Bronchial epithelial cell (primary cell): ENCODE measurements at places on chromosomes 12 and 14. TPM values are rescaled to one million over a fixed set of nuclear protein-coding genes. Genes with fewer than 3 reads are reported as not detected.
A peak's percentile ranks its signal among the peaks of the same experiment; 100 is the strongest.

CACNA2D4 gene
- total RNA-seq: 0.13 TPM in 1 of 2 replicates, not detected in the other

LMNTD1 gene
- 0.13 TPM in 1 of 2 replicates, not detected in the other for total RNA-seq

C3AR1 gene
- total RNA-seq: not detected in 2 replicates

BRMS1L gene
- 3.9 and 4.6 TPM in 2 replicates for total RNA-seq

KRT71 gene
- not detected in 2 replicates for total RNA-seq

SLC25A47 gene
- total RNA-seq: not detected in 2 replicates

NKX2-1 gene
- 4.1 and 6.6 TPM in 2 replicates for total RNA-seq

RNASE4 gene
- 2.9 and 4.7 TPM in 2 replicates for total RNA-seq

DNA sequence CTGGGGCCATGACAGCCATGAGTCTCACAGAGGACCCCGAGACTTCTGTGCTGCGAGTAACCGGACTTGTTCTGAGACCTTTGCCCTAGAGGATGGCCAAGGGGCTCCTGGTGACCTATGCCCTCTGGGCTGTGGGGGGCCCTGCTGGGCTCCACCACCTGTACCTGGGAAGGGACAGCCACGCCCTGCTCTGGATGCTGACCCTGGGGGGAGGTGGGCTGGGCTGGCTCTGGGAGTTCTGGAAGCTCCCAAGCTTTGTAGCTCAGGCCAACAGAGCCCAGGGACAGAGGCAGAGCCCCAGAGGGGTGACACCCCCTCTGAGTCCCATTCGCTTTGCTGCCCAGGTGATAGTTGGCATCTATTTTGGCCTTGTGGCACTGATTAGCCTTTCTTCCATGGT, 2.1 kb downstream of the DNAJC22 start:
- no peak for DNase-seq

DNA sequence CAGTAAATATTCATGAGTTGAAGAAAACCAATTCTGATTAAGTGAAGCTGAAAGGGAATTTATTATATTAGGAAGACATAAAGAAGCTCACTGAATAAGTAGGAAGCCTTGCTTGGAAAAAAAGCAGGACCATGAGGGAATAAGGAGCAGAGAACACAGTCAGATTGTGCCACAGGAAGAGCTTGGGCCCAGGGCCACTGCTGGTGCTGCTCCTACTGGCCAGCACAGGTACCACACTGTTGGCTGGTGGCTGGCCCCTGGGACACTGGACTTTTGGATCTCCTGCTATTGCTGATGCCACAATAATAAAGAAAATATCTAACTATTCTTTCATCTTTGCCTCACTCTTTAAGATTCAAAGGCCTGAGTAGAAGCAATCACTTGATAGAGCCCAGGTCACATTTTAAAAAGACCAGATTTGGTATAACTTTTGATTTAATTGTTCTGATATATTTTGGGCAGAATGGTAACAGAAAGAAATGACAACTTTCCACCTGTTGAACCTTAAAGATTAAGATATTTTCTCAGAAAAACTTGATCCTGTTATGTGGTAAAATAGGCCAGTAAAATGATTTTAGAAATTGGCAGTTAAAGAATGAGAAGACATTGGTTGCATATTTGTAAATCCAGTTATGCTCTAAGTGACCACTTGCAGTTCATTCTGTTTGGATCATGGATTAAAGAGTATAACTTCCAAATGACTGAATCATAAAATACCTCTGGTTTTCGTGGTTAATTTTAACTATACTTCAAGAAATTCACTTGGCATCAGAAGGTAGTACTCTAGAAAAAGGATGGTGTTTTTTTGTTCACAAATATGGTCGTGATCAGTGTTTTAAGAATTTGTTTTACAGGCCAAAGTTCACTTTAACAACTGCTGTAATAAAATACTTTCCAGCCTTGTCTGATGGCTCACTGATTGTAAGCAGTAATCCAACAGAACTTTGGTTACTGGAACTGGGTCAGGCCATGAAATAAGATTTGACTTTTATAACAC, 68.3 kb downstream of the DERA start:
- peak; percentile 24 for DNase-seq

- peak; percentile 67 for DNase-seq
These were observed 165.4 kb downstream of the GCH1 start for GRCh38 chr14:54737132-54737711.

DNA sequence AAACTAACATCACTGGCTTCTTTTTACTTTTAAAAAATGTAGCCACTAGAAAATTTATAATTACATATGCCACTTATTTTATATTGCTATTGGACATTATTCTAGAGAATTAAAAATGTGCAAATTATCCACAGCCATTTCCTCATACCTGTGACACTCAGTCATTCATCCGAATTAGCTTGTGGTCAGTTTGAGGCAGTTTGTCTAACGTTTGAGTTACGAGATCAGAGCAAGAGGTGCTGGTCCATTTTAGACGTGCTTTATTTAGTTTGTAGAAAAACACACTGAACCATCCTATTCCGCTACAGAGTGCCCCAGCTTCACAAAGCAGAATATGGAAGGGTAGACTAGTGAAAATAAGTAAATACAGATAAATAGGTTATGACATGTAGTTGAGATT, 513.0 kb downstream of the NRXN3 start:
- DNase-seq: peak; percentile 6

- no peak for DNase-seq
These were observed 143.4 kb downstream of the CHST11 start for GRCh38 chr12:104600036-104600712.

DNA sequence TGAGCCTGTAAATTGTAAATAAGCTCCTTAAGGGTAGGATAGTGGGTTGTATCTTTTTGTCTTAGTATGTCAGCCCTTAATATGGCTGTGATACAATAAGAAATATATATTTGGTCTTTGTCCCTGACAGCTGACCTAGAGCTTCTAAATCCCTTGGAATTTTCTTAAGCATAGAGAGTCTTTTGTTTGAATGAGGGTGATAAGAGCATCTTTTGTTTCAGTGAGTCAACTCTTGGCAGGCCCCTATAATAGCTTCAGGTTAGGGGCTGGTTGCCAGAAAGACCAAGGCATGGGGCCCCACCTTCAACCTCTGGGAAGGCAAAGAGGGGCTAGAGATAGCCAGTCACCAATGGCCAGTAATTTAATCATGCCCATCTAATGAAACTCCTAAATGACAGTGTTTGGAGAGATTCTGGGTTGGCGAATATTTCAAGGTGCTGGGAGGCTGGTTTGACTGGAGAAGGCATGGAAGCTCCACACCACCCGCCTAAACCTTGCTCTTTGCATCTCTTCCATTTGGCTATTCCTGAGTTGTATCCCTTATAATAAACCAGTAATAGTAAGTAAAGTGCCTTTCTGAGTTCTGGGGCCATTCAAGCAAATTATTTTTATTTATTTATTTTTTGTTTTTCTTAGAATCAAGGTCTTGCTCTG, 10.5 kb downstream of the PALS1 start:
- no peak for DNase-seq

- DNase-seq: no peak
These were observed 22.5 kb downstream of the FBRSL1 start for GRCh38 chr12:132512197-132513069.

DNA sequence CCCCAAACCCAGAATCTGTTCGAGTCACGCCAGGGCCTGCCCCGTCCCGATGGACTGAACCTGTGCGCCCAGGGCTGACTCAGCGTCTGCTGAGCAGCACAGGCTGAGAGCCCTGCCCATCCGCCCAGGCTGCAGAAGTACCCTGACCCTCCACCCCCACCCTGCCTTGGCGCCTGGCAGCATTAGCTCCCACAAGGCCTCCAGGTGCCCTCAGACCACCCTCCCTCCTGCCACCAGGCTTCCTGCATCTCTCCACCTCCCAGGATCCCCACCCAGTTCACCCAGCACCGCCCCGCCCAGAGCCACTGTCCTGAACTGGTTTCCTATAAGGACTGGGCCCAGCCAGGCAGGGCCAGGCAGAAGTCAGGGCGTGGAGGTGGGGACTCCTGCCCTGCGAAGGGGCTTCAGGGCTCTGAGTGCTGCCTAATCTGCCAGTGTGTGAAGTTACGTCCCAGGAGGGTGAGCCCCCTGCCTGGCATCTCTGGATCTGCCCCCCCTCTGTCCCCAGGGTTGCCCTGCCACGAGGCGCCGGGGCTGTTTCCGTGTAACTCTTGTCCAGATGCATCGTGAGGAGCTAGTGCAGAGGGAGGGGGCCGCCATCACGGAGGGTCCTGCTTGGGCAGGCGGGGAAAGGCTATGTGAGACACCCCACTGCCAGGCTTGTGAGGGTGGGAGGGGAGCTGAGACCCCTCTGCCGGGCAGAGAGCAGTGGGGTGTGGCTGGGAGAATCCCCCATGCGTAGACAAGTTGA, 9.1 kb downstream of the ADSS1 start:
- peak; percentile 72 for DNase-seq

DNA sequence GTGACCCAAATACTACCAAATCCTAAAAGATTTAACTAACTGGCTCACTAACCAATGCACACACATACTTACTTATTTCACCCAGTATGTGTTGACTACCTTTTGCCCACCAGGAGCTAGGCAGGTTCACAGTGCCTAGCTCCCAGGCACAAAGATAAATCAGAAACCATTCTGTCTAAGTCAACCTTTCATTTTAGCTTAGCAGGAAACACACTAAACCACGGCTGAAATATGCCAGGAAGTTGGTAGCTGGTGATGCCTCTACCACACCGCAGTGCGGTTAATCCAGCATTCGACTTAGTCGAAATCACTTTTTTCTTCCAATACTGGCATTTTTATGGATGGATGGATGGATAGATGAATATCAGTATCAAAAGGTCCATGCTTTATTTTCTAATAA, 597.7 kb downstream of the DIO2 start:
- DNase-seq: no peak

- DNase-seq: no peak
These were observed 10.7 kb downstream of the TBX3 start for GRCh38 chr12:114673169-114673833.

- DNase-seq: no peak
These were observed 19.6 kb upstream of the KERA start for GRCh38 chr12:91077228-91077954.
